Stimulated activated CD8-positive, alpha-beta memory T cell treated with anti-CD3 and anti-CD28 coated beads, Interleukin-4, amount 100 ng/mL, for 48 hours (primary cell): ENCODE measurements at places on chromosomes 1 and 21.

GRCh38 chr1:205014783-205015182 is 28.2 kb upstream of the CNTN2 start:
- DNase-seq, result no peak

- DNase-seq, result no peak
Measured at GRCh38 chr1:44557778-44558177, 116.5 kb downstream of the TMEM53 start.

- peak; percentile 87 for DNase-seq
Measured at GRCh38 chr1:20194757-20195461, 8.6 kb upstream of the PLA2G2C start.

GRCh38 chr21:22352088-22352487 is 1353.9 kb downstream of the NCAM2 start:
- DNase-seq, result no peak

GRCh38 chr1:51729156-51729823 is 112.4 kb downstream of the OSBPL9 start:
- DNase-seq, result peak; percentile 95

DNA sequence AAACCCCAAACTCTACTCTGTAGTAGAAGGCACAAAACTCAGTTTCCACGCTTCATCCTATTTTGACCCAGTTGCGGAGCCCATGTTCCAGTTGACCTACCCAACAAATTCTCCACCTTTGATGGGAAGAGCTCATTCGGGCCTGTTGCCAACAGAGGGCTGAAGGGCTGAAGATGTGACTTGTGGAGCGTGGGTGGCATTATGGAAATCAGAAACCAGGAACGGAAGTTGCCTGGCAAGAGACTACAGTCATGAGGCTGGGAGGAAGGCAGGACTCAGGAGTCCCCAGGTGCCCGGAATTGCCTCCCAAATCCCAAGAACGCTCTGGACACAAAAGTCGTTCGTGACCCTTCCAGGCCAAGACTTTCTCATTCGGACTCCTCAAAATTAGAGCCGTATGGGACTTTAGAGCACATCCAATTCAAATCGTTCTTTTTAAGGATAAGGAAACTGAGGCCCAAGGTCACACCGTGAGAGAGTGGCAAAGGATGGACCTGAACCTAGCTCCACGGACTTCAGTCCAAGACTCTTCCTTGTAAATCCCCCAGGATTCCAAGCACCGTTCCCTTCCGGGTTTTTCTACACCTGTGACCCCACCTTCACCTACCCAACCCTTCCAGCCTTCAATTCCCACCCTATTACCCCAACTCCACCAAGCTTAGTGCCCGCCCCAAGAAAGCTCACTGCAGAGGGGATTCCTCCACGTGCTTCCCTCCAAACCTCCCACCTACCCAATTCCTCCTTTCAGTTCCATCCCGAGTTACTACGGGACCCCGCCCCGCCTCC is 739 bp downstream of the SMG5 start:
- peak; percentile 63 for DNase-seq

GRCh38 chr1:43947061-43947873 is 517 bp downstream of the IPO13 start:
- no peak for DNase-seq

DNA sequence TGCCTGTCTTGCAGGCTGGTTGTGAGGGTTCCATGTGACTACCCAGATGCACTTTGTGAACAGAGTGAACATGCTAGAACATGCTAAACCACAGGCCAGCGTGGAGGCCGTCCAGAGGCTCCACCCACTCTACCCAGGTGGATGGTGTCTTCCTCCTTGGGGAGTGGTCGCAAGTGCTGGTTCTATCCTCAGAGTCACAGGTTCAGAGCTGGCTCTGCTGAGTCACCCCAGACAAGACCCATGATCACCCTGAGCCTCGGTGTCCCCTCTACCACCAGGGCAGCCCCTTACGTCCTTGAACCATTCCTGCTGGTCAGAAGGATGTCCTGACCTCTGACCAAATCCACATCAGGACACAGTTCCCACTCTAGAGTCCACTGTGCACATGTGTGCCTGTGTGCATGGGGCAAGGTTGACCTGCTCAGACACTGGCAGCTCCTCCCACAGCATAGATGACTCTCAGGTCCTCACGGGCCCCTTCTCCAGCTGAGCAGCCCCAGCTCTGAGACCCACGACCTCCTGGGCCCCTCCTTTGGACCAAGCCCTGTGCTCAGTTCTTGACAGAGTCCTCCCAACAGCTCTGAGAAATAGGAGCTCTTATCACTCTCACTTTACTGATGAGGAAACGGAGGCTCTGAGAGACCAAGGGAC is 391.8 kb downstream of the MATN1 start:
- DNase-seq, result no peak

DNA sequence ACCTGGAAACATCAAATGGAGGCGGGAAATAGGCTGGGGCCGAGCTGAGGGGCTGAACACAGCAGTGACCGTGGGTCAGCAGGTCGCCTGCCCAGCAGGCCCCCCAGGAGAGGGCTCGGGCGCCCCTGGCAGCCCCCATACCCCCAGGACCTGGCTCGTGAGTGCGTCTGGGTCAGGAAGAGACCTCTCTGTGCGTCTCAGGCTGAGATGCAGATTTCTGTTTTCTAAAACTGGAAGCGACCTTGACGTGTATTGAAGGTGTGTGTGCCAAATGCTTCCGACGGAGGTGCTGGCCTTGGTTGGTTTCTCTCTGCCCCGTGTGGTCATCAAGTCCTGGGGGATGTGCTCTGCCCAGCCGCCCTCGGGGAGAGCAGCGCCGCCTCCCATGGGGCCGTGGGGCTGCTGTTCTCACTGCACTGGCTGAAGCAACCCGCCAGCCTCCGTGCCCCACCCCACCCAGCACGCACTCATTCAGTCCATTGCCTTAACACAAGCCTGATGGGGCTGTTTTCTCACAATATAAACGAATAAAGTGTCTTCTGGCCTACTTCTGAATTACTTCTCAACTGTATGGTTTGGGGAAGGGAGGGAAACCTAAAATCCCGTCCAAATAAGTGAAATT is 7.4 kb downstream of the PEX10 start:
- no peak for DNase-seq

DNA sequence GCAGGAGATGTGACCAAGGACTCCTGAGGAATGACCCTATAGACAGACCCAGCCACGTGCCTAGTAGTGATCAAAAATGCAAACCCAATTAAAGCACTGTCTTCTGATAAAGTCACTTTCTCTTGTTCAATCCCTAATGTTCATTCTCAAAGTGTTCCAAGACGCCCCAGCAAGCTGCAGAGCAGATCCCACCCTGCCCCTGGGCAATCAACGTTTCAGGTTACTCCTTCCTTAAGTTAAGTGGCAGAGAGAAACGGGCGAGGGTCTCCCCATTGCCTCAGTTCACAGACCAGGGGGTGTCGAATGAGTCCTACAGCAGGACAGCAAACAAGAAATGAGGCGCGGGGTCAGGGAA is 699 bp upstream of the RGS2 start:
- peak; percentile 39 for DNase-seq

DNA sequence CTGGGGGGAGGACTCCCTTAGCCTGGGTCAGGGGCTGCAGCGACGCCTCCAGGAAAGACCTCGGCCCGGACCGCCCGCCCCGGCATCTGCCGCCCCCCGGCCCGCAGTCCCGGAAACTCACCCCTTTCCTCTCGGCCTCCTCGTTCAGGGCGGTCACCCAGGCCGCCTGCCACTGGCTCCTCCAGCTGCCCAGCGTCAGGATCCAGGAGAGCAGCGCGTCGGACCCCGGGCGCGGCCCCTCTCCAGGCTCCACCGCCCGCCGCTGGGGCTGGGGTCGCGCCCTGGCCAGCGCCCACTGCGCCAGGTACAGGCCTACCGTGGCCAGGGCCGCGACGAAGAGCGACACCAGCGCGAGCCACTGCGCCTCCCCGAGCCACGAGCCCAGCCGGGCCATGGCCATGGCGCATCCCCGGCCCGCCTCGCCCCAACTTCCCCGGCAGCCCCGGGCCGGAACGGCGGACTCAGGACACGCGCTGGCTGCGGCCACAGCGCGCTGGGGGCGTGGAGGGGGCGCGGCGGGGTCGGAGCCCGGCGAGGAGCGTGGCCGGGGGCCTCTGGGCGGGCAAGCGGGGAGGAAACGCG is 478 bp downstream of the C2CD2 start:
- no peak for DNase-seq

DNA sequence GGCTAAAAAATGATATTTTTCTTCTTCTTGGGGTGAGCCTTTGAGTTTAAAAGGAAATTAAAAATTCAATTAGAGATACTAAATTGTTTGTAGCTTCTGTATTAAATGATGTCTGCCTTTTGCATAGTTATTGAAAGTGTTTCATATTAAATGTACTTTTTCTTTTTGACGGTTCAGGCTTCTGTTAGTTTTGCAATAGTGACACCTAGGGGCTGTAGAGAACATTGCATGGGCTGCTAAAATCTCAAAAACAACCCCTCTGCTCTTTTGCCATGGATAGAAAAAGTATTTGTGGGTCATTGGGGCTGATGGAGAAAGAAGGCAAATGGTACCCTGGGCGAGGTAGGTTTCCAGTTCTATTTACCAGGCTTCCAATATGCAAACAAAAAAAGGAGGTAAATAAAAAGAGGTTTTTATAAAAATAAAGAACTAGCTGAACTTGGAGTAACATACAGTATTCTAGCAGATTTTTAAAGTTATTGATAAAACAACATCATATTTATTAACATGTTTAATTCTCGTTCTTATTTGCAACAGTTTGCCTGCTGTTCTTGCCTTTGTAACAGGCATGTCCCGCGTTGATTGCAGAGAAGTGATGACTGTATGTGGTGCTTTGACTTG is 115.4 kb upstream of the HOOK1 start:
- no peak for DNase-seq

- DNase-seq, result no peak
Measured at GRCh38 chr1:241235256-241235897, 121.6 kb downstream of the RGS7 start.

- no peak for DNase-seq
Measured at GRCh38 chr1:220879509-220880361, 492 bp downstream of the HLX start.

DNA sequence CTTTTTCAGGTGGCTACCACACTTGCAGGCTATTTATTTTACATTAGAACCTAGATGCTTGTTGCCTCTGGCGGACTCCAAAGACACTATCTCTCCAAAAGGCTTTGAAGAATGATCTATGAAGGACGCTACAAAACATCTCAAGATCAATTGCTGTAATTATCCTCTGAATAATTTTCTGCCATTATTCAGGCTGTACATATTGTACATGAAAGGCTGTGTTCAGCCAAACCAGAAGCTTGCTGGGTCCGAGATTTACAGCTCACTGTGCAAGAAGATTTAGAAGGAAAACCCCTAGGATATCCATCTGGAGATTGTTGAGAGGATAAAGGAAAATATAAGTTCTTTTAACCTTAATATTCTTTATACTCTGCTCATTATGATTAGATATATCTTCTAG is 523.6 kb upstream of the PLXNA2 start:
- DNase-seq, result no peak

- DNase-seq, result peak; percentile 39
Measured at GRCh38 chr1:24309762-24310485, 9.2 kb upstream of the GRHL3 start.

- DNase-seq, result no peak
Measured at GRCh38 chr1:205073511-205073910, 10.7 kb downstream of the TMEM81 start.

GRCh38 chr1:83508485-83509151 is 490.3 kb downstream of the TTLL7 start:
- no peak for DNase-seq
